AG04450 (cell line): ENCODE measurements at places on chromosomes 1 and 21. TPM values are rescaled to one million over a fixed set of nuclear protein-coding genes. Genes with fewer than 3 reads are reported as not detected.

The KCNA2 gene
- not detected in 2 replicates for polyA plus RNA-seq

DNA sequence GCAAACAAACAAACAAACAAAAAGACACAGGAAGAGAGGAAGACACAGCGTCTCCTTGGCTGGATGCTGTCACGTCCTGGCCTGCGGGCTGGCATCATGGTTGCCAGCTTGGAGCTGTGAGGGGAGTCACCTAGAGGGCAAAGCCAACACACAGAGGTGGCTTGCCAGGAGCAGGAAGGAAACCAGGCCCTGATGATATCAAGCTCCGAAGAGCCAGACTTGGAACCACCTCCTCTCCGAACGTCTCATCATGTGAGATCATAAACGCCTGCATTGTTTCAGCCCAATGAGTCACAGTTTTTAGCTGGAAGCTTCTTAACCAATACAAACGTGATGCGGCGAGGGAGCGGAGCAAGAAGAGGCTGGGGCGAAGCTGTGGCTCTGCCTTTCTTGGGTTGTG lies 8.7 kb downstream of the PLA2G2D start:
- peak; percentile 10 for DNase-seq

- DNase-seq = peak; percentile 7
These were observed 79.8 kb upstream of the HMCN1 start for GRCh38 chr1:185654199-185654951.

- DNase-seq = no peak
These were observed 10.8 kb downstream of the BLACAT1 start for GRCh38 chr1:205444931-205445645.

DNA sequence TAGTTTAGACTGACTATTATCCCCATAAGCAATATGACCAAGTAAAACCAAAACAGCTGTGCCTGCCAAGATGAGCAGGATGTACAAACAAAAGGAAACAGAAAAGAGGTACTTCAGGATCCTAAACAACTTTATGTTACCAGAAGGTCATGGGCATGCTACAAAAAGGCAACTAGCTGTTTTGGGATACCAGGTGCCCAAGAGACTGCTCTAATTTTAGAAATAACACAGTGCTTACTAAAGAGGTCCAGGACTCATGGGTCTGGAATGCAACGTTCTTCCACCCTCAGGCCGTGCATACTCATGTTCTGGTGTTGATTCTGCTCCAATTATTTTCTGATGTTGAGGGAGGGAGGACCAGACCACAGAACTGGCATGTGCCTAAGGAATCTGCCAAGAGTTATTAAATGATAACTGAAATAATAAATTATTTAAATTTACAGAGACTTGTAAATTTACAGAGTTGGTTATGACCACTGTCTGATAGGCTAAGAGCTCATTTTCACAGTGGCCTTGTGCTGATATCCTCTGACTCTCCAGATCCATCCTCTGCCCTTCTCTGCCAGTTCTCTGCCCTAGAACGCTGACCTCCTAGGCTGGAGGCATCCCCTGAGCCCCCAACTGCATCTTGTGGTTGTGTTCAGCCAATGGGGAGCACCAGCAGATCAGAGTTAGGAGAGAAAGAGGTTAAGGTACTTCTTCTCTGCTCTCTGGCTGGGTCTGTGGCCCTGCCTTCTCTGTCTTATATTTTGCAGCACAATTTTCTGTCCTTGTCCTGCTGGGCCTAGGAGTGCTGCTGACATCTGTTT lies 37.7 kb upstream of the BCL10 start:
- DNase-seq = peak; percentile 85

DNA sequence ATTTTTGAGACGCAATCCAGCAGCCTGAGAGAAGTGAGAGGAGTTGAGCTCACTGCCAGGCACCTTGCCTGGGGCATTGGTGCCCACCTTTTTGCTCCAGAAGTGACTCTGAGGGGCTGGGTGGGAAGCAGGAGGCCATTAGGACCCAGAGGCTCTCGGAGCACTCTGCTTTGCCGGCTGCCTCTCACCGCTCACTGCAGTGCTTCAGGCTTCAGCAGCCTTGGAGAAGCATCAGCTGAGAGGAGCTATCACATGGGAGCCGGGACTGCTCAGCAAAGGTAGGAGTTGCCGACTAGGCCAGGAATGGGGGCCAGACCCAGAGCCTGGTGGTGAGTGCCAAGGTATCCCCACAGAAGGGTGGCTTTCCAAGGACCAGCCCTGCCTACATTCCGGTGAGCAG lies at the start of gene GPR61:
Gene GPR61, plus strand, starts transcription at position 197 of the 400 bp plus-strand sequence. CDS start 3,151 bp downstream, outside the sequence.
- no peak for DNase-seq

DNA sequence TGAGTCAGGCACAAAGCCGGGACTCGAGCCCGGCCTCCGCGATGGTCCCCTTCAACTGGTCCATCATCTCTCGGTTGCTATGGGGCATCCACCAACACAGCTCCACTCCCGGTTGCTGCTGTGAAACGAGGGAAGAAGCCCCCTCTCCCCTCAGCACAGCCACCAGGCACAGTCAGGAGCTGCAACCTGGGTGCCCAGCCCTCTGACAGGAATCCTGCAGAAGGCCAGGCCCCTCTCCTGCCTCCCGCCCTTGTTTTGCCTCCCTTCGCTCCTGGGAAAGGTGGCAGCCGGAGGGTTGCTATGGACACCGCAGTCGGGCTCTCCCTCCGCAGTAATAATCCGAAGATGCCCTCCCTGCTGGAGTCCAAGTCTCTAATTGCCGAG lies 8.9 kb upstream of the KCNN3 start:
- no peak for DNase-seq

DNA sequence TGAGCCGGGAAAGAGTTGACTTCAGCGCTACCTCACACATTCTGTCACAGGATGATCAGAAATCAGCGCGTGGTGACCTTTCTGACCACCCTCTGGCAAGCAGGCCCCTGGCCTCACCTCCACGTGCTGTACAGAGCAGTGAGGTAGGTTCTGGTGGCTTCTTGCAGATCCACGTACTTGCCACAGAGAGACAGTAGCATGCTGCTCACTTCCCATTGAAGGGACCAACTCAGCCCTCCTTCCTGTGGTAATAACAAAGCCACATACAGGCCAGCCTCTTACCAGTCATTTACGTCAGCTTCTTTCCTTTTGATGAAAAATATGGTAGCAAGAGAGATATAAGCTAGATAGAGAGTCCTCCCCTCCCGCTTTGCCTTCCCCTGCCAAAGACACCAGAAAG lies 200.7 kb downstream of the CHRM3 start:
- DNase-seq = no peak
